B cell (primary cell): ENCODE measurements at places on chromosomes 4 and X. TPM values are rescaled to one million over a fixed set of nuclear protein-coding genes. Genes with fewer than 3 reads are reported as not detected.

Gene CENPE
- total RNA-seq: 2.1 and 2.8 TPM in 2 replicates

Gene CXorf49
- not detected in 2 replicates for total RNA-seq

Gene TMEM184C
- total RNA-seq: 25.8 and 27.5 TPM in 2 replicates

Gene PRDM8
- 30.1 and 35.6 TPM in 2 replicates for total RNA-seq

Gene CXCL1
- not detected in 2 replicates for total RNA-seq

Gene MAOB
- not detected in 2 replicates for total RNA-seq

Gene EVC
- 1.1 and 1.5 TPM in 2 replicates for total RNA-seq

Gene ZDHHC9
- total RNA-seq: 4.5 and 6.1 TPM in 2 replicates

Gene XAGE1A
- not detected in 2 replicates for total RNA-seq

Gene MTCP1
- 13.4 and 20.3 TPM in 2 replicates for total RNA-seq

Gene KLB
- total RNA-seq: 0.10 TPM in 1 of 2 replicates, not detected in the other

GRCh38 chr4:36241771-36242170, 2.5 kb downstream of the ARAP2 start:
- peak; percentile 67 for DNase-seq

GRCh38 chr4:113524096-113524495, 237.4 kb downstream of the CAMK2D start:
- DNase-seq: no peak

DNA sequence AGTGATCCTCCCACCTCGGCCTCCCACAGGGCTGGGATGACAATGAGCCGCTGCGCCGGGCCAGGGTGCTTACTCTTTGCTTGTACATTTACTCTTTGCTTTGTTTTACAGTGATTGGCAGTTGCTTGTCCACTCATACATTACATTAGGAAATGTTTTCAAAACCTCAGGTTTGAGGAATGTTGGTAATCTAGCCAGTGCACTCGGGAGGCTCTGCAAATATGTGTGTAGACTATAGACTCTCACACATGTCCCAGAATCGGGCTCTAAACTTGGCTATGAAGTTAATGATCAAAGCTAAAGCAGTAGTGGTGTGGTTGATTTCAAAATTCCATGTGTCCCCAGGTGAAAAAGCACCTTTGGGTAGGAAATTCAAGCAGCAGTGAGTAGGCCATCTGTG, 20.5 kb downstream of the TRMT44 start:
- DNase-seq: no peak

- no peak for DNase-seq
These were observed 74.5 kb downstream of the UCHL1 start for GRCh38 chr4:41331224-41331623.

DNA sequence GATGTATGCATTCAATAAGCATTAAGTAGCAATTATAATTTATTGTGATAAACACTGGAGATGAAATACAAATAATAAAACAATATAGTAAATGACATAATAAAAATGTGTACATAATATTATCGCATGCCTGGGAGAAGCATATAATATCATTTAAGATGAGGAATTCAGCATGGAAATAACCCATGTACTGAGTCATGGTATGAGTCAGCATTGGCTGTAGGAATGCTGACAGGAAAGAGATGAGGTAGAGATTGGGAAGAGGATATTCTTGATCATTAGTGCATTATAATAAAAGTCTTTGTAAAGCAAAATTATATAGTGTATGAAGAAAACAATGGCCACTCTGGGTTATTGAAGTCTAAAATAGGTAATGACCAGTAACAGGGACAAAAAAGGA, 82.8 kb downstream of the MAGEB10 start:
- no peak for DNase-seq

GRCh38 chr4:4641661-4642495, 100.0 kb upstream of the STX18 start:
- no peak for DNase-seq

- no peak for DNase-seq
These were observed 20.8 kb downstream of the CNOT6L start for GRCh38 chr4:77798385-77798784.

DNA sequence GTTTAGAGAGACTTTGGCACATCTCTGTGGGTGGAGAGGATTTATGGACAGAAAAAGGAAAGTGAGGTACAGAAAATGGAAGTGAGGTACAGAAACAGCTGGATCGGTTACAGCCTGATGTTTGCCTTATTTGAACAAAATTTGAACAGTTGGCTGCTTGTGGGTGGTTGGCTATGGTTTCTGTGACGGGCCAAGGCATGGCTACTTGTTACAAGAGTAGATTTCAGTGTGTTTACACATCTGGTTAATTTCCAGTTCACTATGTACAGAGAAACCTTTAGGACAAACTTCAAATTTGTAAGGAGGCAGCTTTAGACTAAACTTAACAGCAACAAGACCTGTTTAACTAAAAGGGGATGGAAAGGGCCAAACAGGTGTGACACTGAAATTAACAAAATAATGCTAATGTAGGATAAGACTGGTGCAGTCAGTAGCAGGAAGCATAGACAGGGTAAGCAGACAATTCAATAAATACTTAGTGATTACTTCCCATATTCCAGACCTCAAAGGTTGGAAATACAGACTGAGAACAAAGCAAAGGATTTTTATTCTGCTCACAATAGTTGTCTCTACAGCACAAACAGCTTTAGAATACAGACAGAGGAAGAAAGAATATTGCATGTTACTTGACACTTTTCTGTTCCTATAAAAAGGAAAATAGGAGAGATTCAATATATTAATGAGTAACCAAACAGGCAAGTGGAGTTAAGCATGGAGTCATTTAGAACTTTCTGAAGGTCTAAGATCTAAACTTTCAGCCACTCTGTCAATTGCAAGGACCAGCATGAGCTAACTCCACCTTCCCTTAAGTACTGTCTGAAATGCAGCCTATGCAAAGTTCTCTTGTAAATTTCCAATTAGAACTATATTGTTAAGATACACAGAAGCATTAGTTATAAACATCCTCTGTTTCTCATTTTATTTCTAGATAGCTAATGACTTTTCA, 294.4 kb upstream of the FAT4 start:
- DNase-seq: no peak

- DNase-seq: peak; percentile 71
These were observed at the start of gene ARSD for GRCh38 chrX:2928583-2929434. TSS of gene ARSD (minus strand) at chrX:2929339. CDS start at chrX:2929275, 64 bp downstream.

- no peak for DNase-seq
These were observed 125.4 kb downstream of the BCOR start for GRCh38 chrX:39972340-39972739.

DNA sequence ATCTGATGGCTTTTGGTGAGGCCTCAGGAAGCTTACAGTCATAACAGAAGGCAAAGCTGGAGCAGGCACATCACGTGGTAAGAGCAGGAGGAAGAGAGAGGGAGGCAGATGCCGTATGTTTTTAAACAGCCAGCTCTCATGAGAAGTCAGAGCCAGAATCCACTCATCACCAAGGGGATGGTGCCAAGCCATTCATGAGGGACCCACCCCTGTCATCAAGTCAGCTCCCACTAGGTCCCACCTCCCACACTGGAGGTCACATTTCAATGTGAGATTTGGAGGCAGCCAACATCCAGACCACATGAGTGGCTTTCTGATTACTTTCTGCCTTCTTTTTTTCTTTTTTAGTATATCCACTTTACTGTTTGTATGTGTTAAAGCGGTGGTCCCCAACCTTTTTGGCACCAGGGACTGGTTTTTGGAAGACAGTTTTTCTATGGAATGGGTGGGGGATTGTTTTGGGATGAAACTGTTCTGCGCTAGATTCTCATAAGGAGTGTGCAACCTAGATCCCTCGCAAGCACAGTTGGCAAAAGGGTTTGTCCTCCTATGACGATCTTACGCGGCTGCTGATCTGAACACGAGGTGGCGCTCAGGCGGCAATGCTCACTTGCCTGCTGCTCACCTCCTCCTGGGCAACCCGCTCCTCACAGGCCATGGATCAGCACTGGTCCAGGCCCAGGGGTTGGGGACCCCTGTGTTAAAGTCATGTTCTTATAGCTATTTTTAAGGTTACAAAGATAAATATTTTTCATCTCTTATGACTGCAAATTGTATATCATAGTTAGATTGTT, 61.7 kb downstream of the SLIT2 start:
- no peak for DNase-seq

GRCh38 chr4:108794136-108794535, 31.3 kb upstream of the ETNPPL start:
- DNase-seq: no peak

GRCh38 chrX:49210406-49210805, 10.4 kb upstream of the SYP start:
- DNase-seq: no peak

- DNase-seq: peak; percentile 95
These were observed 16.4 kb downstream of the BANK1 start for GRCh38 chr4:101806914-101807313.

DNA sequence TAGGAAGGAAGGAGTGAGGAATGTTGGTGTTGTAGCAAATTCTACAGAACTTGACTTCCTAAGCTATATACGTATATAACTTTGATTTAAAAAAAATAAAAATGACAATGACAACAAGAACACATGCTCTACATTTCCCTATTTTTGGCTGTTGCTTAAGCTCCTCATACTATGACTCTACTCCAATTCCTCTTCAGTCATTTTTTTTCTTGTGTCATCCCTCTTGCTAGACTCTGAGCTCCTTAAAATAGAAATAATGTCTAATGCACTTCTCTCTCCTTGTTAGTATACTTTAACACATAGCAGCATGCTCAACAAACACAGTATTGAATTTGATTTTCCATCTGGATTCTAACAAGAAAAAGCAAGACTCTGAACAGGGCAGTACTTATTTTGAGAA, 144.0 kb downstream of the HDX start:
- no peak for DNase-seq
